ENCODE measurements at places on chromosomes 2 and 18.
A peak's percentile ranks its signal among the peaks of the same experiment; 100 is the strongest.

DNA sequence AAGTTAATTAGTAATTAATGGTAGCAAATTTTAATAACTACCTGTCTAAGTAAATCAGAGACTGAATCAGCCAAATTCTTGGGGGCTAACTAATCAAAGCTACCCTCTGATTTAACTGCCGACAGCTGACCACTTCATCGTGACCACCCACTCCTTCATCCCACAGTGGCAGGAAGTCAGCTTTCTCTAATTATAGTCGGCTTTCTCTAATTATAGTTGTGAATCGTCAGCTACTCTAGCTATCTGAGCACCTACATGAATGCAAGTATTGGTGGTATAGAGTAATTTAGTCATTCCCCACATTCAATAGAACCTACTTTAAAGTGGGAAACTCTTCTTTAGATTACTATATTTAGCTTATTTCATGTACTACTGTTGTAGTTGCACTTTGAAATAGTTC is 185.5 kb downstream of the PTGR3 start:
- H3K36me3 ChIP-seq: no peaks in the 10 kb centered on the region
- H3K4me3 ChIP-seq: no peak overlapping the region
- DNase-seq: no peak
- H3K27me3 ChIP-seq: no peaks in the 10 kb centered on the region
- H3K27ac ChIP-seq: no peak overlapping the region
- H3K4me1 ChIP-seq: no peaks in the 10 kb centered on the region

- DNase-seq: no peak
- no peak overlapping the region for H3K27ac ChIP-seq
- H3K4me1 ChIP-seq: no peaks in the 10 kb centered on the region
- H3K4me3 ChIP-seq: no peak overlapping the region
- no peaks in the 10 kb centered on the region for H3K27me3 ChIP-seq
Observed at GRCh38 chr2:49359721-49360406, 205.5 kb upstream of the FSHR start.

- H3K27ac ChIP-seq: peak overlapping the region; percentile 70
- peak overlapping the region; percentile 47 for H3K4me3 ChIP-seq
- peaks cover 36% of the 10 kb centered on the region for H3K27me3 ChIP-seq
- H3K36me3 ChIP-seq: no peaks in the 10 kb centered on the region
Observed at GRCh38 chr2:38076710-38077430, 919 bp upstream of the CYP1B1 start.

- peaks cover 9% of the 10 kb centered on the region for H3K4me1 ChIP-seq
- H3K4me3 ChIP-seq: no peak overlapping the region
- H3K36me3 ChIP-seq: no peaks in the 10 kb centered on the region
Observed at GRCh38 chr2:98088261-98088660, 1.3 kb downstream of the VWA3B start.

- H3K27ac ChIP-seq: peak overlapping the region; percentile 55
- peaks cover 36% of the 10 kb centered on the region for H3K4me1 ChIP-seq
- H3K4me3 ChIP-seq: peak overlapping the region; percentile 12
- H3K36me3 ChIP-seq: no peaks in the 10 kb centered on the region
Observed at GRCh38 chr2:69694894-69695849, 46.8 kb upstream of the ANXA4 start.

DNA sequence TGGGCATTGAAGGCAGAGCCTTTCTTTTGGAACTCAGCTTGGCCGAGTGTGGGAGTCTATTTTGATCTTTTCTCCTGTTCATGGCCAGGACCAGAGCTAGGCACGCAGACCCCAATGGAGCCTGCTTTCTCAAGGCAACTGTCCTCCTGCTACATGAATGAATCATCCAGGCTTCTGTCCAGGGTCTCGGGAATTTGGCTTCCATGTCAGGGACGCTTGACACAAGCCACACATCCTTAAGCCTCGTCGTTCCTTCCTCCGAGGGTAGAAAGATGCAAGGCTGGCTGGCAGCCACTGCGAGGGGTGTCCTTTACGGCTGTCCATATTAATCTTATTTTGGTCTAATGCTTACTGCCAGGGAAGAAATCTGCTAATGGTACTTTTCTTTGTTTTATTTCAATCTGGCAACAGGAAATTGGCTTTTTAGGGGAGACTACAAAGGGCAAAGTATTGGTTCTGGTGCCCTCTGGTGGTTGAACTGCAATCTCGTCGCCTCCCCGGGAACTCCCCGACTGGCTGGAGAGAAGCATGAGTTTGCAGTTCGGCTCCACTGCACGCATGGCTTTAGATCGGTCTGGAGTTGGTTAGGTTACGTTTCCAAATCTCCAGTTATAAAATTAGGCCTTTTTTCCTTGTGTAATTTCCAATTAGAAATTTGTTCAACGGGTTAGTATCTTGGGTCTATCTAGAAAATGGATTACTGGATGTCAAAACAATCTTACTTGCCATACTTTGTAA is 135.2 kb downstream of the ALPK2 start:
- H3K27me3 ChIP-seq: no peaks in the 10 kb centered on the region
- peak overlapping the region; percentile 13 for H3K4me3 ChIP-seq
- peaks cover 1% of the 10 kb centered on the region for H3K36me3 ChIP-seq
- DNase-seq: peak; percentile 63
- no peak overlapping the region for H3K27ac ChIP-seq

DNA sequence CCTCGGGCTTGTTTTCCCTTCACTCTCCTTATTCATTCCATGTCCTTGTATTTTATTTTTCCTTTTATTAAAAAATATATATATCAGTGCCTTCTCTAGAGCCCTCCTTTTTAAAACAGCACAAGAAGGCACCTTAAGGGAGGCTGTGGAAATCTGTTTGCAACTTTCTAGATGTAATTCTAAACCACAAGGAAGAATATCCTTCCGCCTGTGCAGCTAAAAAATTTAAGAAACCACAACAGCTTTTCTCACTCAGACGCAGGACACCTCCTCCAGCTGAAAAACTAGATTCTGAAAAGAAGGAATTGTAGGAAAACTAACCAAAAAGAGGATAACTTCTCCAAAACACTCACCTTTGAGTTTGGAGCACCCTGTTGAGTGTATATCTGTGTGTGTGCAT is 142.2 kb downstream of the BCL11A start:
- H3K27me3 ChIP-seq: no peaks in the 10 kb centered on the region
- DNase-seq: peak; percentile 4
- no peaks in the 10 kb centered on the region for H3K36me3 ChIP-seq
- H3K4me1 ChIP-seq: peaks cover 2% of the 10 kb centered on the region

DNA sequence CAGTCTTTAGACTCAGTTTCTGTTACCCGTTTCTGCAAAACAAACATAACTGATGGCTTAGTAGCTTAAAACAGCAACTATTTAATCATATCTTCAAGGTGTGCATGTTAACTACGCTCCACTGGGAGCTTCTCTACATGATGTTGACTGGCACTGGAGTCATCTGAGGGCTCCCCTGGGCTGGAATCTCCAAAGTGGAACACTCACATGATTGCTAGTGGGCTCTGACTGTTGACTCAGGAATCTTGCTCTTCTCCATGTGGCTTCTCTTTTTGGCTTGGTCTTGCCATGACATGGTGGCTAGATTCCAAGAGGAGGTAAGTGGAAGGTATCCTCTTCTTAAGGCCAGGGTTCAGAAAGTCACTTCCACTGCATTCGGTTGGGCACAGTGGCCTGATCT is 160.8 kb downstream of the PMAIP1 start:
- DNase-seq: peak; percentile 24
- no peaks in the 10 kb centered on the region for H3K4me1 ChIP-seq
- H3K4me3 ChIP-seq: no peak overlapping the region
- H3K27ac ChIP-seq: no peak overlapping the region

DNA sequence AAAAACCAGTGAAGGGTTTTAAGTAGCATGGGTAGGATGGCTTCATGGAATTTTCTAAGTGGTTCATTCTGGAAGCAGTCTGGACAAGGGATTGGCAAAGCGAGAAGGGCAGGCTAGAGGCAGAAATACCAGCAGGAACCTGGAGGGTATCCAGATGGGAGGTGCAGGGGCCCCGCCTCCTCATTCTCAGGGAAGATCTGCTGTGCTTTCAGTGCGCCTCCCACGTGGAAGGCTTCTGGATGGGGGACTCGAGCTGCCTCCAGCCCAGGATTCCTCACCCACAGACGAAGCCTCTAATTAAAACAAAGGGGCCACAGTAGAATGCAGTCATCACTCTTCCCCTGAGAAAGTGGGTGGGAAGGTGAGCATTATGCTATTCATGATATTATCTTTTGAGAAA is 79.8 kb downstream of the VSNL1 start:
- no peaks in the 10 kb centered on the region for H3K27me3 ChIP-seq
- no peaks in the 10 kb centered on the region for H3K36me3 ChIP-seq
- DNase-seq: peak; percentile 71
- H3K4me3 ChIP-seq: peak overlapping the region; percentile 18
- H3K27ac ChIP-seq: peak overlapping the region; percentile 62

- DNase-seq: no peak
- H3K27me3 ChIP-seq: peaks cover 3% of the 10 kb centered on the region
- no peak overlapping the region for H3K27ac ChIP-seq
Observed at GRCh38 chr2:241532733-241533601, 24.6 kb upstream of the STK25 start.

DNA sequence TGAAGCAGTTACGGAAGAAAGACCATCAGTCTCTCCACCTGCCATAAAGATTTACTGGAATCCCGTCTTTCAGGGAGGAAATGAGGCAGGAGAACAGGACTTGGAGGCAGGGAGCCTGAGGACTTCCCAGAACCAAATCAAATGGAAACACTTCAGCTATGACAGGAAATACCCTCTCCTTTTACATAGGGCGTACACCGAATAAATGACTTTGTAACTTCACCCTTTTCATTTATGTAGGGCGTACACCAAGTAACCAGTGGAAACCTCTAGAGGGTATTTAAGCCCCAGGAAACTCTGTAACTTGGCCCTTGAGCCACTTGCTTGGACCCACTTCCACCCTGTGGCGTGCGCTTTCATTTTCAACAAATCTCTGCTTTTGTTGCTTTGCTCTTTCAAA is 218.3 kb upstream of the SLC39A10 start:
- H3K36me3 ChIP-seq: no peaks in the 10 kb centered on the region
- H3K4me3 ChIP-seq: no peak overlapping the region
- no peak for DNase-seq
- H3K27ac ChIP-seq: no peak overlapping the region
- no peaks in the 10 kb centered on the region for H3K27me3 ChIP-seq

GRCh38 chr2:178286636-178287035 is 92.3 kb downstream of the OSBPL6 start:
- H3K36me3 ChIP-seq: no peaks in the 10 kb centered on the region
- H3K4me1 ChIP-seq: peaks cover 6% of the 10 kb centered on the region
- no peak for DNase-seq
- no peak overlapping the region for H3K4me3 ChIP-seq
- H3K27me3 ChIP-seq: no peaks in the 10 kb centered on the region
- H3K27ac ChIP-seq: no peak overlapping the region

GRCh38 chr2:237724811-237725478 is 73.6 kb upstream of the RBM44 start:
- DNase-seq: no peak
- no peak overlapping the region for H3K27ac ChIP-seq
- peaks cover 11% of the 10 kb centered on the region for H3K36me3 ChIP-seq
- no peak overlapping the region for H3K4me3 ChIP-seq

DNA sequence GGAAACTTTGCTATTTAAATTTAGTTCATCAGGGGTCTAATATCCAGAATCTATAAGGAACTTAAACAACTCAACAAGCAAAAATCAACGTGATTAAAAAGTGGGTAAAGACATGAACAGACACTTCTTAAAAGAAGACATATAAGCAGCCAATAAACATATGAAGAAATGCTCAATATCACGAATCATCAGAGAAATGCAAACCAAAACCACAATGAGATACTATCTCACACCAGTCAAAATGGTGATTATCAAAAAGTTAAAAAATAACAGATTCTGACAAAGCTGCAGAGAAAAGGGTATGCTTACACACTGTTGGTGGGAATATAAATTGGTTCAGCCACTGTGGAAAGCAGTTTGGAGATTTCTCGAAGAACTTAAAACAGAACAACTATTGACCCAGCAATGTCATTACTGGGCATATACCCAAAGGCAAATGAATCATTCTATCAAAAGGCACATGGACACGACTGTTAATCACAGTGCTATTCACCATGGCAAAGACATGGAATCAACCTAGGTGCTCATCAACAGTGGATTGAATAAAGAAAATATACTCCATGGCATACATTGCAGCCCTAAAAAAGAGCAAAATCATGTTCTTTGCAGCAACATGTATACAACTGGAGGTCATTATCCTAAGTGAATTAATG is 189.9 kb downstream of the SLC4A10 start:
- H3K36me3 ChIP-seq: no peaks in the 10 kb centered on the region
- H3K4me3 ChIP-seq: no peak overlapping the region
- DNase-seq: no peak
- no peaks in the 10 kb centered on the region for H3K27me3 ChIP-seq

GRCh38 chr18:42654556-42654955 is 460.9 kb downstream of the RIT2 start:
- H3K27me3 ChIP-seq: no peaks in the 10 kb centered on the region
- no peaks in the 10 kb centered on the region for H3K36me3 ChIP-seq
- peak; percentile 18 for DNase-seq
- no peaks in the 10 kb centered on the region for H3K4me1 ChIP-seq
- H3K4me3 ChIP-seq: no peak overlapping the region
- no peak overlapping the region for H3K27ac ChIP-seq

GRCh38 chr2:8448824-8449556 is 232.9 kb upstream of the ID2 start:
- no peak for DNase-seq
- H3K4me3 ChIP-seq: no peak overlapping the region
- H3K27me3 ChIP-seq: no peaks in the 10 kb centered on the region
- no peaks in the 10 kb centered on the region for H3K36me3 ChIP-seq
- H3K4me1 ChIP-seq: peaks cover 4% of the 10 kb centered on the region

- no peak overlapping the region for H3K27ac ChIP-seq
- H3K4me3 ChIP-seq: no peak overlapping the region
- no peaks in the 10 kb centered on the region for H3K36me3 ChIP-seq
- no peaks in the 10 kb centered on the region for H3K27me3 ChIP-seq
Observed at GRCh38 chr18:23336101-23336500, 117.0 kb upstream of the RIOK3 start.

DNA sequence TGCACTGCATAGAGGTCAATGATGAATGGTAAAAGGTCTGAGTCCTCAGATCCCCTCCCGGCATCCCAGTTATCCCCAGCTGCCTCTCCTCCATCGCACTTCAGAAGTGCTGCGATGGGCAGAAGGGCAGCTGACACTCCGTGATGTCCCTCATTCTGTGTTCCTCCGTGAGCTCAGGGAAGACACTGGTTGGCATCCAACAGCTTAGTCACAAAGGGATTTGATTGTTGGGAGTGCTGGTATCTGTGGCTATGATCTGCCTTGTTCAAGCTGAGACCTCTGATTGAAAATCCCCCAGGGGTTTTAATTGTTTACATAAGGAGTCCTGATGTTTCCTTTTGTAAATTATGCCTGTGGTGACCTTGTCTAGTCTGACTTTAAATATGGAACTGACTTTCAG is 19.0 kb upstream of the SAG start:
- DNase-seq: no peak
- peaks cover 53% of the 10 kb centered on the region for H3K36me3 ChIP-seq
- H3K27me3 ChIP-seq: no peaks in the 10 kb centered on the region
- no peak overlapping the region for H3K27ac ChIP-seq
- H3K4me3 ChIP-seq: no peak overlapping the region

DNA sequence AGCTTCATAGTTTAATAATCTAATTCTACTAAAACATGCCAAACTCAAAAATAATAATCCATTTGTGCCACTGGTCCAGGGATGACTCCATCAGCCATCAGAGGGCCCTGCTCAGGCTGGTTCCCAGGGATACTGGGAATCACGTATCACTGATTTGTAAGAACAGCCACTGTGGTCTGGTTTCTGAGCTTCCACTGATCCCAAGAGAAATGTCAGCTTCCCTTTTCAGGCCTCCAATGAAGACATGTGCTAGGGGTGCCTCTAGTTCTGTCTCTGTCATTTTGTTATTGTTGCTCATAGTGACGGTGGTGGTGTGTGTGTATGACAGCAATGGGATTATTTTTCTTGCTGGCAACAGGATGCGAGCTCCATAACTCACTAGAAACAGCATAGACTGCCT is 83.2 kb downstream of the CELF4 start:
- no peak overlapping the region for H3K27ac ChIP-seq
- H3K36me3 ChIP-seq: no peaks in the 10 kb centered on the region
- no peak overlapping the region for H3K4me3 ChIP-seq

All from astrocyte (in vitro differentiated cells and primary cell).